Stimulated activated CD4-positive, alpha-beta T cell treated with anti-CD3 and anti-CD28 coated beads, Interleukin-1b, Interleukin-23, amount 100 ng/mL, for 24 hours (primary cell): ENCODE measurements at places on chromosomes 5 and 9.

- DNase-seq: no peak
These were observed 15.8 kb upstream of the SETX start for GRCh38 chr9:132370592-132370991.

- DNase-seq: no peak
These were observed 336.9 kb upstream of the SLC24A2 start for GRCh38 chr9:20125727-20126126.

- DNase-seq: no peak
These were observed 13.7 kb downstream of the EHMT1 start for GRCh38 chr9:137632230-137633161.

- no peak for DNase-seq
These were observed 49.5 kb downstream of the GALNT12 start for GRCh38 chr9:98856982-98857381.

DNA sequence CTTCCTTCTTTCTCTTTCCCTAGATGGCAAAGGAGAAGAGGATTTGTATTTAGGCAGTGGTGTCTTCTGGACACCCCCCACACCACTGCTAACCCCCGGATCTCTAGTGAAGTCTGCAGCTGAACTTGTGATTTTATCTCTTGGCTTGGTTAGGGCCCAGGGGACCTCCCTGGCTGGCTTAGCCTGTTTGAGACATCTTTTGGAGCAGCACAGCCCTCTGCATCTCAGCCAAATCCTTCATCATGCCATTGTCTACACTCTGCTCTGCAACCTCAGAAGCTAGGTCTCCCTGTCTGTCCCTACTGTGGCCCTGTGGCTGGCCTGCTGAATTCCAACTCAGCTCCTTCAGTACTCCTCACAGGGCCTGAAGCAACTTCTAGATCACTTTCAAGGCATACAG, 81.7 kb downstream of the MUSK start:
- no peak for DNase-seq

- no peak for DNase-seq
These were observed 127.8 kb downstream of the MED27 start for GRCh38 chr9:131951905-131952304.

GRCh38 chr9:83296123-83296522, 233.2 kb upstream of the RASEF start:
- no peak for DNase-seq

- no peak for DNase-seq
These were observed 199.7 kb downstream of the GLIS3 start for GRCh38 chr9:4099976-4100735.

DNA sequence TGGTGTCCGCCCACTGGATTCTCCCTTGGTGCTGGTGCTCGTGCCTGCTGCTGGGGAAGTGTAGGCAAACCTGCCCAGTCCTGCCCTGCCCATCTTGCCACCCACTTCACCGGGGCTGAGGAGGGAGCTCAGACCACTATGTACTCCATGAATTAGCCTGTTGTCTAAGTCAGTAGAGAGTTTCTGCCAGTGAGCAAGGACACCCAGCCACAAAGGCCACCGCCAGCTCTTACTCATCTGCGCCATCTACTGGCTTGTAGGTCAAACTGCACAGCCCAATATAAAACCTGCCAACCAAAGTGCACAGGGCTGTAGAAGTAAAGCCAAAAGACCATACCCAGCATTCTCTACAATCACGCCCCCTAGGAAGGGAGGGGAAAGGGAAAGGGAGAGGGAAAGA, 102.3 kb downstream of the GLIS3 start:
- no peak for DNase-seq

GRCh38 chr9:122355336-122355875, 15.4 kb upstream of the PTGS1 start:
- no peak for DNase-seq

DNA sequence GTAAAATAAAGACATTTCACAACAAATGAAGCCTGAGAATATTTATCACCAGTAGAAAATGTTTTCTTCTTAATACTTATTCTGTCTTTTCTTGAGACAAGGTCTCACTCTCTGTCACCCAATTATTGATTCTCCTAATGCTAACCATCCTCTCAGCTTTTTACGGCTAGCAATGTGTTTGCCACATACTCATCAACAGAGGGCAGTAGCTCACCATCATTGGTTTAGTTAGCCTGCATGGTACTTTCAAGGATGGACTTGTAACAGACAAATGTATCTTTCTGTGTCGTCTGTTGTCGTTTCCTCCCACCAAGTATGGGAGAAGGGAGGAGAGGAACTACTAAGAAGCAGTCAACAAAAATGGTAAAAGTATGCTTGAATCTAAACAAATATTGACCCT, 5.9 kb upstream of the ACO1 start:
- no peak for DNase-seq

GRCh38 chr9:99340281-99340680, 118.2 kb downstream of the SEC61B start:
- no peak for DNase-seq

DNA sequence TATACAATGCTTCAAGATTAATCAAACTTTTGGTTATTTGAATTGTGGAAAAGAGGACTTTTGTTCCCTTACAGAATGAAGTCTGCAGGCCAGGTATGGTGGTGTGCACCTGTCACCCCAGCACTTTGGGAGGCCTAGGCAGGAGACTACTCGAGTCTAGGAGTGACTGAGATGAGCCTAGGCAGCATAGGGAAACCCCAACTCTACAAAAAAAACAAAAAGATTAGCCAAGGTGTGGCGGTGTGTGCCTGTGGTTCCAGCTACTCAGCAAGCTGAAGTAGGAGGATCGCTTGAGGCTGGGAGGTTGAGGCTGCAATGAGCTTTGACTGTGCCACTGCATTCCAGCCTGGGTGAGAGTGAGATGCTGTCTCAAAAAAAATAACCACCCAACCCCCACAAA, 9.3 kb downstream of the CCNH start:
- no peak for DNase-seq

DNA sequence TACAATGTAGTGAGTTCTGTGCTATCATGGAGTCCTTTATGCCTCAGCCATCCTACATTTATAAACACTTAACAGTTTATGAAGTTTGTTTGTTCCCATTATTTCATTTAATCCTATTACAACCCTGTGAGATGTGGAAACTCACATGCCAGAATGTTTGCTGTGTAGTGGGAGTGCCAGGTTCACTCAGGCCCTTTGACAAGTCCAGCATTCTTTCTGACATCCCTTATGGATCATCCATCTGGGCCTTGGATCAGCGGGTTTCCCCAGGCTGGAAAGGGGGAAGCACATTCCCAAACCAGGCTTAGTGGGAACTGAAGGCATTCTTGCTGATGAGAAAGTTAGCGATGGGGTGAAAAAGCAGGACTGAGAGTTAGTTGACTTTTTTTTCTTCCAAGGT, 128.1 kb upstream of the OTULINL start:
- DNase-seq: no peak

- no peak for DNase-seq
These were observed 28.2 kb downstream of the TCERG1 start for GRCh38 chr5:146475190-146475780.

DNA sequence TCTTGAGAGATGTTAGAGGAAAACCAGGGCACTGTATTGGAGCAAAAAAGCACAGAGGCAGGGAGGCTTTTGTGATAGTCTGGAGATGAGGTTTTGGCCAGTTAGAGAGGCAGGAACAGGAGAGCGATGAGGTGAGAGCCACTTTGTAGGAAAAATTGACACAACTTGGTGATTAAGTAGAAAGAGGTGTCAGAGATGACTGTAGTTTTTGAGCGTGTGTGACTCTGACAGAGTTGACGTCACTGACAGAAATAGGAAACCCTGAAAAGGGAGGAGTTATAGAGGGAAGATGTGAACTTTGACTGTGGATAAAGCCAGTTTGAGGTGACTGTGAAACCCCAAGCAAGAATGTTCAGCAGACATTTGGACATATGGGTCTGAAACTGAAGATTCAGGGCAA, 15.7 kb downstream of the NFX1 start:
- DNase-seq: no peak

- DNase-seq: no peak
These were observed 159.1 kb upstream of the ACOT12 start for GRCh38 chr5:81552852-81553566.

GRCh38 chr5:151154931-151155774, 2.4 kb downstream of the ANXA6 start:
- DNase-seq: no peak

DNA sequence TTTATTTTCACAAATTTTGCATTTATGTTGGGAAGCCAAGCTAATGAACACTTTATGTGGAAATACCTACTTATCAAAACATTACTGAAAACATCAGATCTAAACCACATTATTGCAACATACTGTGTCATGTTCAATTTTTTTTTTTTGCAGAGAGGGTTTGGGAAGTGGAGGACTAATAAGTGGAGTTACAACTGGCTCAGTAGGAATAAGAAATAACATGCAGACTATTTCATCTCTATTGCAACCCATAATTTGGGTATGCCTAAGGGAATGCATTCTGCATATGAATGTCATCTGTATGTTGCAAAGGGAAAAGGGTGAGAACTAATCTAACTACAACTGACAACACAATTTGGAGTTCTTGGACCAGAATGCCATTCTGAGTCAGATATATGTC, 41.8 kb downstream of the APC start:
- no peak for DNase-seq

- DNase-seq: no peak
These were observed 860.8 kb upstream of the DMAC1 start for GRCh38 chr9:8660383-8660782.

GRCh38 chr9:18281291-18281690, 192.7 kb upstream of the ADAMTSL1 start:
- no peak for DNase-seq

DNA sequence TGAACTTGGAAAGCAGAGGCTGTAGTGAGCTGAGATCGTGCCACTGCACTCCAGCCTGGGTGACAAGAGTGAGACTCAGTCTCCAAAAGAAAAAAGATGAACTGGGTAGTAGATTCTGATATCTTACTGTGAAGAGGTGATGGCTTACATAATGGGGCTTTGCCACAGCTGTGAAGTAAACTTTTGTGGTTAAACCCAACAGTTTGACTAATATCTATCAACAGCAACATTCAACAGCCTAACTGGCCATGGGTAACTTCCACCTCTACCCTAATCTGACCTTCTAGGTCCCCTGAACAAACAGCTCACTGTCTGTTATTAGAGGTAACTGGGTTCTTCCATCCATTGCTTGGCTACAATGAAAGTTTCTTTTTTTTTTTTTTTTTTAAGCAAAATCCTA, 52.1 kb downstream of the TLE1 start:
- no peak for DNase-seq

GRCh38 chr5:169707686-169708085, 70.6 kb downstream of the DOCK2 start:
- no peak for DNase-seq

GRCh38 chr5:43602461-43603343, at the start of gene NNT:
Gene NNT, plus strand, starts transcription at chr5:43603180. Its CDS starts 6,016 bp downstream, at chr5:43609196.
- DNase-seq: peak; percentile 49

DNA sequence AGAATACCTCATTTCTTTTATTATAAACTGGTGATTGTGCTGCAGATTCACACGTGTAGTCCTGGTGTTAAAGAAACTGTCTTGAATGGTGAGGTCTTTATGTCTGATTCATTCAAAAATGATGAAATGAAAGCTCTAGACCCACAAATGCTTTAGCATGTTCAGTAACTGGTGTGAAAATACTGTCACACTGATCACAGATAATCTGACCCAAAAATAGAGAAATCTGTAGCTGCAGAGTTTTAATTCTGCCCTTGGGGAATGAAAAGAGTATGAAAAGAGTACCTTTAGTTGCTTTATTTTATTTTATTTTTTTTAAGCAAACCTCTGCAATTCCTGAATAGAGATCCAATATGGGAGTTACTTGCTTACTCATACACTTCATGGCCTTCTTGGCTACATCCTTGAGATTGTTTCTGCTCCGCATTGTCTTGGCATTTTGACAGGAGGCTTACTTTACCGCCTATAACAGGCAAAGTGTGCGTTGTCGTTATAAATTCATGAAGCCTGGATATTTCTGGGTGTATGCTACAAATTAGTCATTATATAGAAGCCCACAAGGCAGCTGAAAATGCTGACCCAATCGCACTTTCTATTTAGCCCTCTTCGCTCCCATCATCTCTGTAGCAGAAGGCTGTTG, 2.7 kb downstream of the RGMB start:
- no peak for DNase-seq

- no peak for DNase-seq
These were observed 16.1 kb downstream of the CCT5 start for GRCh38 chr5:10266137-10266536.

- no peak for DNase-seq
These were observed 24.2 kb upstream of the RNU6ATAC start for GRCh38 chr9:134188386-134189144.

DNA sequence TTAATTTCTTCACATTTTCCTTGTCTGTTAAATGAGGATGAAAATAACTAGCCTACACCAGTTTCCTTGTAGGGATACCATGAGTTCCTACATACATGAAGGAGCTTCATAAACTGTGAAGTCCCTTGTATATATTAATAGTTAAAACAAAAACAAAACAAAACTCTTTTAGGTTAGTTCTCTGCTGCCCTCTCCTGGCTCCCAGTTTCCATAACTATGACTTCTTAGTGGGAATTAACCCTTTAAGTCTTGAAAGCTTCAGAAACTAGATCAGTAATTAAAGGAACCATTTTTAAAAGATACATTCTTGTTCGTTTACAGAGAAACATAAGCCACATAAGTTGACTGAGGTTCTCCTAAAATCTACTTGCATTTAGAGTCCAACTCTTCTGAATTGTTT, 500.0 kb upstream of the C9orf72 start:
- no peak for DNase-seq

DNA sequence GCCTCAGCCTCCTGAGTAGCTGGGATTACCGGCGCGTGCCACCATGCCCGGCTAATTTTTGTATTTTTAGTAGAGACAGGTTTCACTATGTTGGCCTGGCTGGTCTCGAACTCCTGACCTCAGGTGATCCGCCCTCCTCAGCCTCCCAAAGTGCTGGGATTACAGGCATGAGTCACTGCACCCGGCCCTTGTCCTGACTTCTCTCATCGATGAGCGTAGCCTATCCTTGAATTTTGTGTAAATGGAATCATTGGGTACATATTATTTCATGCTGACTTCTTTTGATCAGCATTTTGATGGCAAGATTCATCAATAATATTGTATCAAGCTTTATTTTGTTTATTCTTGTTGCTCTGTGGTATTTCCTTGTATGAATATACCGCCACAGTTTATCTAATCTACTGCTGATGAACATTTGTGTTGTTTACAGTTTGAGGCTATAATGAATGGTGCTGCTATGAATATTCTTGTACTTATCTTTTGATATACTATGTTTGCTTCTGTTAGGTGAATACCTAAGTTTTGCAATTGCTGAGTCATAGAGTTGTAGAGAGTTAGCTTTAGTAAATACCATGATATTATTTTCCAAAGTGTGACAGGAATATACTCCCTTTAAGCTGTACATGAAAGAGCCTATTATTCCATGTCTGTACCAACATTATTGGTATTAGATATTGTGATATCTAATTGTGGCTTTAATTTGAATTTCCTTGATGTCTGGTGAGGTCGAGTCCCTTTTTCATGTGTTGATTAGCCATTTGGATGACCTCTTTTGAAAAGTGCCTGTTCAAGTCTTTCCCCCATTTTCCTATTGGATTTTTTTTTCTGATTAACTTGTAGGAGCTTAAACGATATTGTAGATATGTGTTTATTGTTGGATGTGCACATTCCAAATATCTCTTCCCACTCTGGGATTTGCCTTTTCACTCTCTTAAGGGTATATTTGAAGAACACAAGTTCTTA, 107.5 kb downstream of the RGS3 start:
- no peak for DNase-seq
